Stimulated activated CD4-positive, alpha-beta T cell treated with anti-CD3 and anti-CD28 coated beads, Interleukin-1b, Interleukin-23, amount 100 ng/mL, for 24 hours (primary cell): ENCODE measurements at places on chromosomes 5 and 9.

DNA sequence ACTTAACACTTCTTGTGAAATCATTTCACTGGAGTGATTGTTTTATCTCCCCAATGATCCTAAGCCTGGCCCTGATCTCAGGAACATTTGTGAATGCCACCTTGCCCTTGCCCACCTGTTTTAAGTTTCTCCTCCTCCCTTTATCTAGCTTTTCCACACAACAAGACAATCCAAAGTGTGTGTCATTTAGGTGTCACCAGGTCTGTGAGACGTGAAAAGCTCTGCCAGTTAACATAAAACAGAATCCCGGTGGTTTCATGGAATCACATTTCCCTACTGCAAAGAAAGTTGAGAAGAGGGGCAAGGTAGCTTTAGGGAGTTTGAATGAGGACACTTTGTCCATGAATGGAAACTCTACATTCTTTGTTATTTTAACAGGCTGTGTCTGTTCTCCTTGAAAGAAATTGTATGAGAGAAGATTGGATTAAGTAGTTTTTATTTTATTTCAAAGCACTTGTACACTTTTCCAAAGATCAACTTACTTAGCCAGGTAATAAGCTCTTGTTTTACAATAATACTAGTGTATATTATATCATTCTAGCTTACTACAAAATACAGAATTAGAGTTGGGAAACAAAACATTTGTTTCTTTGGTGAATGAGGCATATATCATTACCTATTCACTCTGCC lies 239.0 kb downstream of the ISL1 start:
- no peak for DNase-seq

DNA sequence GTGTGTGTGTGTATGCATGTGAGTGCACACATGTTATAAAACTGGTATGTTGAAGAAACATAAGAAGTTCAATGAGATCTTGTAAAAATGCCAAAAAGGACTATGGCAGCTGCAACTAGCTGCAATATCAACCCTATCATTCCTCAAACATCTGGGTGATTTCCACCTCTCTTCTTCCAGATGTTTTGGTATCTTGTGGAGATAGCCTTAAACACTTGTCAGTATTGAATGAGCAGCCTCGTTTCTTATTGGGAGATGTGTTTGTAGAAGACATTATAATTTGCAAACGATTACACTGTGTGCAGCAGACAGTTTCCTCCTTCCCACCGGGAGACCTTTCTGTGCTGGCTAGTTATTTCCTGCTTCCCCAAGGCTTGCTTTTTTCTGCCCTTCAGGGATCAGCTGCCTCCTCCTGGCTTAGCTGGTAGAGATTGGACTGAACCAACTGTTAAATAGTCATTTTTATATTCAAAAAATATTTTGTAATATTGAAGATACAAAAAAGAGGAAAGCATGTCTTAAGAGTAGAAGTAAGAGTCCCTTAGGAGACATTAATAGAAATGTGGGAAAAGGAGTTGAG lies 168.4 kb upstream of the MPDZ start:
- no peak for DNase-seq

DNA sequence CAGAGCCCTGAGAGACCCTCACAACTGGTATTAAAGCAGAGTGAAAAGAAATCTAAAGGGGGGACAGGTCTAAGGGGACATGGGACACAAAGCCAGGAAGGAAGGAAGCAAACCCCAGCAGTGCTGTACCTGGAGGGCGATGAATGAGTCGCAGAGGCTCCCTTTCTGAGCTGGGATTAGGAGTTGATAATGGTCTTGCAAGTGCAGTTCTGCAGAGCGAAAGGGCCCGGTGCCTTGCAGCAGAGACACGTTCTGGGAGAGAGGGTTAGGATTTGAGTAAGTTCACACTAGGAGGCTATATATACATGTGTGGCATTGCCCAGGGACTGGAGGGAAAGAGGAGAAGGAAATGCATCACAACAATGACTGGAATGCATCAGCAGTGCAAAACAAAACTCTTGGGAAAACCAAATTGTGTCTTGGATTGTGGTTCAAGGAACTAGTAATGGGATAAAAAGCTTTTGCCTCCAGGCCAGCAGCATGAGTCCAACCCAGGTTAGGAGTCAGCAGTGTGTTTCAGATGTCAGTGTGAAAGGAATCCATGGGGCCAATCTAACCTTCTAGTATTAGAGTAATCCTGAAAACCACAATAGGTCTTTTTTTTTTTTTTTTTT lies 38.8 kb upstream of the LIFR start:
- no peak for DNase-seq

DNA sequence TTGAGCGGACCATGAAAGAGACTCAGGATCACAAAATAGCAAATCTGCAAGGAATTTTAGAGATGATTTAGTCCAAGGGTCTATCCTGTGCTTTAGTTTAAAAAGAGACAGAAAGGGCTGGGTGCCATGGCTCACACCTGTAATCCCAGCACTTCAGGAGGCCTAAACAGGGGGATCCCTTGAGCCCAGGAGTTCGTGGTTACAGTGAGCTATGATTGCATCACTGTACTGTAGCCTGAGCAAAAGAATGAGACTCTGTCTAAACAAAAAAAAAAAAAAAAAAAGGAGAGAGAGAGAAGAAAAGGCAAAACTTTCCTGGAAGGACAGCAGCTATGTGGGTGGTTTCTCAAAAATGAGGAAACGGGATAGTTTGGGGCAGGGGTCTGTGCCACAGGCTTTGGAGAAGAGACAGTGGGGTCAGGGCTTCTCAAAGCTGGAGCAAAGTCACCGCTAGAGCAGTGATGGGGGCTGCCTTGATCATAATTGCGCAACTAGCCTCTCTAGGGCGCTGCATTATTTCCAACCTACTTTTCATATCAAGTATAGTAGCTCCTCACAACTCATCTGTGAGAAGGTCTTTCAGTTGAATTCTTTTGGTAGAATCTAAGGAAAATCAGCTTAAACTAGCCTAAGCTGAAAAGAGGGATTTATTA lies 8.5 kb upstream of the ANKH start:
- DNase-seq: no peak

DNA sequence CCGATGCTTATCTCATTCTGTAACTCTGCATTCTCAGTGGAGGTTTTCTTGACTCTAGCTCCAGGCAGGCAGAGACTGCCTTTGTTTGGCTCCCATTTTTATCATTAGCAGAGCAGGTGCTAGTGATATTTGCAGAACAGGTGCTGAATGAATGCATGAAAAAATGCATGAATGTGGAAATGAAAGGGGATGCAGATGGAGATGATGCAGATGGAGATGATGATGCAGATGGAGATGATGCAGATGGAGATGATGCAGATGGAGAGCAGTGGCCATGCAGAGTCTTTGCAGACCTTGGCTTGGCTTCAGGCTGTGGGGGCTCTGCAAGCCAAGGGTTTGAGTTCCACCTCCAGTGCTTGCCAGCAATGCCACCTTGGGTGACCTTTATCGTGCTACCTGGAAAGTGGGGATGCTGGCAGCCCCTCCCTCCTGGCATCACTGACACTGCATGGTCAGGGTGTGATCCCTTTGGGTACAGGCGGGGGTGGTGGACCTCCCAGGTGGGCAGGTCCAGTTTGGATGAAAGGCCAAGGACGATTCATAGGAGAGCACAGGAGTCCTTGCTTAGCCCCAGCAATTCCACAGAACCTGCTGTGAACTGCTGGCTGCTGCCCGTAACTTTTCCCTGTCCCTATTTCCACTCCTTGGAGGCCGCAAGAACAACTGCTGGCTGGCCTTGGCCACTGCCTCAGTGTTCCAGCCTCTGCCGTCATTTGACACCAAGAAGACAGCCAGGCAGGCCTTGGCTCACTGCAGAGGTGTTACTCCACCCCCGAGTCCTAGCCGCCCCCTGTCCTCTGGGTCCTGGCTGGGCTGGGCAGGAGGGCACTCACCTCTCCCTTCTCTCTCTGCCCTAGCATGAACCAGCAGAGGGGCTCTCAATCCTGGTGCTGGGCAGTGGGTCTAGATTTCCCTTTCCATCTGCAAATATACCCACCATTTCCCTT lies 33.0 kb downstream of the ERGIC1 start:
- no peak for DNase-seq

DNA sequence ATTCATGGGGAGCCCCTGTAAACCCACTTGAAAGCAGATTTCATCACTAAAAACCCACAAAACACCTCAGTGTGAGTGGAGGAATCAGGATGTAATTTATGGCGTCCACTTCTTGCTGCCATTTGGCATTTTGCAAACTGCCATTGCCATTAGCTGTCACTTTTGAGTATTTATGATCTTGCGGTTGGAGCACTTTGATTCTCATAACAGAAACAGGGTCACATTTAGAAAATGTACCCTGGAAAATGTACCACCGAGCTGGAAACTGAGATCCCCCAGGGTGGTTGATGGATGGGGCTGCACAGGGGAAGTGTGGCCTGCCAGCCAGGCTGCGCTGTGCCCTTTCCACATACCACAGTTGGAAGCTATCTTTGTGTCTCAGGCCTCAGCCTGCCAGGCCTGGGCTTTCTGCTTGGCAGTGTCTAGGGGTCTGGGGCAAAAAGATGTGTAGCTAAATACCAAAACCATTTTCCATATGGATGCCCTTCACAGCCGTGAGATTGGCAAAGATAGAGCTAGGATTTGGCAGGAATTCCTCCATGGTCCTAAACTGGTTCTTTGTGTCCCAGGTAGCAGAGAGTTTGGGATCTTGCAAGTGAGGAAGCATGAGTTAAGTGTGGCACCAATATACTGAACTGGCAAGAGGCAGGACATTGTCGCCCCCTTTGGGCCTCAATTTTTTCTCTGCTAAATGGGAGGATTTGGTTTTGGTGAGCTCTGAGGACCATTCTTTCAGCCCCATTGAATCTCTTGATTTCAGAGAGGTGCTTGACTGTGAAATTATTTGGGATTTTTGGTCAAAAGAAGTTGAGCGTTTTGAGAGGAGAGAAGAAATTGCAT lies 46.2 kb downstream of the GALNT10 start:
- no peak for DNase-seq

DNA sequence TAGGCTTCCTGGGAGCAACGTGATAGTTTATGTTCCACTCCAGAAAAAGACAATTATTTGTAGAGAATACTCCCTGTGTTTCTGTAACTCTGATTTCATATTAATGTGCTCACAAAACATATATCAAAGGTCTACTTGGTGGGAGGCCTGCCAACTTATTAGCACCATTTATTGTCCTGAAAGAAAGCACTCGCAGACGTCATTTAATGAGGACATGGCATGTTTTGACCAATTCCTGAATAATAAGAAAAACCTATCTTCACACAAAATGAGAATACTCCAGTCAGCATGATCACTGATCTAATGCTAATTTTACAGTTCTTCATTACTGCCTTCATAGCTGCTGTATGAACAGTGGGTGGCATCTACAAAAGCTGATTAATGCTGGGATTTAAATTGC lies 46.4 kb upstream of the RASEF start:
- DNase-seq: no peak

- DNase-seq: no peak
Observed at GRCh38 chr9:127580879-127581475, 31.1 kb upstream of the STXBP1 start.

DNA sequence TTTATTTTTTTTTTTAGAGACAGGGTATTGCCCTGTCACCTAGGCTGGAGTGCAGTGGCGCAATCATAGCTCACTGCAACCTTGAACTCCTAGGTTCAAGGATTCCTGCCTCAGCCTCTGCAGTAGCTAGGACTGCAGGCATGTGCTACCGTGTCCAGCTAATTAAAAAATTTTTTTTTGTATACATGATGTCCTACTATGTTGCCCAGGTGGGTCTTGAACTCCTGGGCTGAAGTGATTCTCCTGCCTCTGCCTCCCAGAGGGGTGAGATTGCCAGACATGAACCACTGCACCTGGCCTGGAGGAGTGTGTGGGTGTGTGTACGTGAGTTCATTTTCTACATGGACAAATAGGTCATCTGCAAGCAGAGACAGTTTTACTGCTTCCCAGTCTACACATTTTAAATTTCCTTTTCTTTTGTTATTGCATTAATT lies 33.8 kb downstream of the JMY start:
- DNase-seq: no peak

DNA sequence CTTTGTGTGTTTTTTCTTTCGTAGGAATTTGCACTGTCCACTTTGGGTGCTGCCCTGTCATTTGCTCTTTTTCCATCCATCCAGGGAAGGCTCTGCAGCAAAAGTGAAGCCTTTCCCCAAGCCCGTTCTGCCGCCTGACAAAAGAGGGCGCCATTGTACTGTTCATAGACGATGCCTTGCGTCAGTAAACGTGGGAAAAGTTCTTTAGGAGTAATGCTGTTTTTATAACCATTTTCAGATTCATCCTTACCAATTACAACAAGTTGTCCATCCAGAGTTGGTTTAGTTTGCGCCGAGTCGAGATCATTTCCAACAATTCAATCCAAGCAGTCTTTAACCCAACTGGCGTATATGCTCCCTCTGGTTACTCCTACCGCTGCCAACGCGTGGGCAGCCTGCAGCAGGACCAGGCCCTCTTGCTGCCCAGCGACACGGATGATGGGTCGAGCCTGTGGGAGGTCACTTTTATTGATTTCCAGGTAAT lies 34.3 kb upstream of the RPS23 start:
- peak; percentile 22 for DNase-seq

- DNase-seq: no peak
Observed at GRCh38 chr5:15768936-15769335, 269.0 kb downstream of the FBXL7 start.

DNA sequence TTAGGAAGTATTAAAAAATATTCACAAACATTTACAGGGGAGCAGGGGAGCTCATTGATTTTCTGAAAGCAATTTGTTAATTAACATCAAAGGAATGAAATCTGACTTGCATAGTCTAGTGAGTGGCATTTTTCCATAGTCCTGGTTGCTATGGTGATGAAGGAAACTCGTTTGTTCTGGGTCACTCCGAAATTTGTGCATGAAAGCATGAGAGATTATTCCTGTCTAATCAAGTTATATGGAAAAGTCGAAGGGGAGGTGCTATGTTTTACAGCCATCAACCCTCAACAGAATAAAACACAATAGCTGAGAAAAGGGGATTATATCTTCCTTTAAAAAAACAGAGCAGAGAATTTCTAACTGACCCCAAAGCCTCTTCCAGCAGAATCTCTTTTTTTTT lies 1495.7 kb upstream of the WWC1 start:
- DNase-seq: no peak

DNA sequence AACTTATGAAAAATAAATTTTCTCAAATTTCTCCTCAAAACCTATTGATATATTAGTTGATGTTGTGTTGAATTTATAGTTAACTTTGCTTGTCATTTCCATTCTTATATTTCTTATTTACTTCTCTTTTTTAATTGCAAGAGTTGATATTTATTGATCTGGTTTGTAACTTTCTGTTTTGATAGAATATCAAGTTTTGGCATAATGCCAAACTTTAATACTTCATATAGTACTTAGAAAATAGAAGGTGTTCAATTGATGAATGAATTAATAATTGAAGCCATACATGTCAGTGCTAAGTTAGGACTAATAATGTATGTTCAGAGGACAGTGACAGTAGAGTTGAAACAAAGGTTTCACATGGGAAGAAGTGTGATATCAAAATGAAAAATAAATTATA lies 27.9 kb downstream of the ERCC6L2 start:
- DNase-seq: no peak
